EH (cell line): ENCODE measurements at places on chromosomes 2 and 18.
A peak's percentile ranks its signal among the peaks of the same experiment; 100 is the strongest.

GRCh38 chr2:80454628-80455027 is 150.1 kb upstream of the LRRTM1 start:
- no peak for DNase-seq

- DNase-seq = peak; percentile 23
Measured at GRCh38 chr18:25814841-25815458, 275.5 kb downstream of the SS18 start.

GRCh38 chr2:70191244-70191735 is 471 bp upstream of the C2orf42 start:
- no peak for DNase-seq

- DNase-seq = no peak
Measured at GRCh38 chr2:85385746-85386145, 24.4 kb downstream of the CAPG start.

GRCh38 chr2:120852200-120852815 is 116.6 kb downstream of the GLI2 start:
- DNase-seq = peak; percentile 22

DNA sequence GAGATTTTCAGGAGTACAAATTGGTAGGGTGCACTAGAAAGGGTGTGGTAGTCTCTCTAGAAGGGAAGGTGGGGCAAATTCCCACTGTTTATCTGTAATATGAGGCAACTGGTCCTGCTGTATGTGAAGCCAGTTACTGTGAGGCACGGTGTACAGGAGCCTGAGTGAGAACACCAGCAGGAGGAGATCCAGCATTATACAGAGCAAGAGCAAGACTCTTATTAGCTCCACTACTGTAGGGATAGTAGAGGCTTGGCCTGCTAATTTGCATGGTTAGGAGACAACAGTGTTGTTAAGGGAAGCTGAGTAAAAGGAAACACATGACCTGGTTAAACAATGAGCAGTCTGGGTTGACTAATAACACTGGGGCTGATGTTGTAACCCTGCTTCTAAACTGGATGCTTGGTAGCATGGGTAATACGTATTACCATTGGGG is 76.3 kb upstream of the WDSUB1 start:
- DNase-seq = peak; percentile 31

- DNase-seq = no peak
Measured at GRCh38 chr2:153299809-153300208, 178.8 kb downstream of the RPRM start.

GRCh38 chr2:174142290-174142689 is 106.0 kb downstream of the OLA1 start:
- no peak for DNase-seq

DNA sequence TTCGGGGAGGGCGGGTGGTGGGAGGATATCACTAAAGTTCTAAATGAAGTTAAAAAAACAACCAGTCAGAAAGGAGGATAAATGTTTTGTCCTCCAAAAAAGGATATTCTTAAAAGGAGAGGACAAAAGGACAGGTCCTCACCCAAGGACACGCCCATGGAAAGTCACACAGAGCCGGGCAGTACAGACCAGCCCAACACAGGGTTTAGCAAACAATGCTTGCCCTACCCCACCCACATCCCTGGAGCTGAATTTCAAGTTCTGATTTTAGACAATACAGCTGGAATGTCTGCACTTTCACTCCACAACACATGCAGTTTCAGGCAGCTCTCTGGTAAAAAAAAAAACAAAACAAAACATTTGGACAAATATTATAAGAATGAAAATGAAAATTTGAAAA is 67.9 kb downstream of the SLC9A4 start:
- no peak for DNase-seq

GRCh38 chr2:190382851-190383250 is 25.3 kb upstream of the MFSD6 start:
- DNase-seq = peak; percentile 49

DNA sequence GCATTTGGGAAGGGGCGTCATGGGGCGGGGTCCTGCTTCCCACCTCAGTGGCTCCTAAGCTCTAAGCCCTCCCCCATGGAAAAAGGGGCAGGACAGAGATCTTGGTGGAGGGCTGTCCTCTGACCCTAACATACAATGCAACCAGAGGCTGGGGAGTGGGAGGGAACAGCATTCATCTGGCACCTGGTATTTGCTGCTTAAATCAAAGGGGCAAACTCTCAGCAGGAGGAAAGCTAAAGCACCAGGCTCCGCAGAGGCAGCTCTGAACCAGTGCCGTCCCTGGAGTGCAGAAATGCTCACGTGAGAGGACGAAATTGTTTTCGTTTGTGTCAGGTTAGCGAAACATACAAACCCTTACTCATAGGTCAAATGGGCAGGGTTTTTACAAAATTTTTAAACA is 92.7 kb upstream of the PXDN start:
- DNase-seq = no peak

GRCh38 chr2:171908235-171908634 is 14.0 kb upstream of the HAT1 start:
- no peak for DNase-seq

DNA sequence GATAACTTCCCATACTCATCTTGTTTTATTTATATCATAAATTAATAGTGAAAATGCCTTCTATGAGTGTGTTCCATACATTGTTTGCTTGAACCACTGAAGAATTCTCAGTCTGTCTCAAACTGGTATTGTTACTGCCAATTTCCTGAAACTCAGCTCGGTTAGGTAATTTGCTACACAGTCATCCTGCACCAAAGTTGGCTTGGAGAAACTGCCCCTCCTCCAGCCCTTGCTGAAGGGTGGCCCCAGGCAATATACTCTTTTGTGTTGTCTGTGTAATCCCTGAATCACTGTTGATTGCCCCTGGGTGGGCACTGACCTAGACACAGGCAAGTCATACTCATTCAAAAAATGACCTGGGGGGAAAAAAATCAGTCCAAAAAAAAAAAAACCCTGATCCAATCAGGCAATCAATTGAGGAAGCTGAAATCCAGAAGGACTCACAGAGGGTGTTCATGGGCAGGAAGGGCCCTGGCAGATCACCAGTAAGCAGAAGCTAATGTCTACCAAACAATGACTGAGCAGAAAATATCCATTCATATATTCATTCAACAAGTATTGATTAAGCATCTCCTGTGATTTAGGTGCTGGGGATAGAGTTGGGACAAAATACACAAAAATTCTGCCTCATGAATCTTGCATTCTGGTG is 3.8 kb upstream of the SESTD1 start:
- DNase-seq = peak; percentile 75

DNA sequence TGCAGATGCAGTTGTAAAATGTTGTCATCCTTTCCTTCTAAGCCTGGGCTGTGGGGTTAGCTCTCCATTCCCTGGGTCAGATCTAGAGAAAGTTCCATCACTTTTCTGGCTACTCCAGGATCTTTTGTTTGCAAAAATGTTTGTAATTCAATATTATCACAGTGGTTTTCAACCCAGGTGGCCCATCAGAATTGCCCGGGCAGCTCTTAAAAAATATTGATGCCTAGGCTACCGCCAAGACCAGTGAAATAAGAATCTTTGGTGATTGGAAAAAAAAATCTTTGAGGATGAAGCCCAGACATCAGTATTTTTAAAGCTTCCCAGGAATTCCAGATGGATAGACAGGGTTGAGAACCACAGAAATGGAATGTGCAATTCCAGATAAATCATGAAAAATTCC is 232.5 kb upstream of the SPRED2 start:
- DNase-seq = peak; percentile 39

DNA sequence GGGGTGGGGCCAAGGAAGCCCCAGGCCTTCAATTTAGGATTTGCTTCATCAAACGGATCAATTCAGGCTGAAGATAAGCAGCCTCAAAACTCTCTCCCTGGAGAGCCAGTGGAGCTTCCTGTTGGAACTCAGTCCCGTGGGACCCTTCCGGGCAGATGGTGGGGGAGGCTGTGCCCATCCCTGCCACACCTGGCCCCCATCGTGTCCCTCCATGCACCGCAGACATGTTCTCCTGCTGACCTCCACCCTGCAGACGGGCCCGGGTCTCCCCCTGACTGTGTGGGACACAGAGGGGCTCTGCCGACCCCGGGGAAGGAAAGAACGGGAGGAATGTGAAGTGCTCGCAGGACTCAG is 144.2 kb downstream of the TPO start:
- no peak for DNase-seq

GRCh38 chr18:34694591-34695165 is 15.4 kb upstream of the DTNA start:
- DNase-seq = no peak

GRCh38 chr2:84613082-84613481 is 96.8 kb downstream of the DNAH6 start:
- DNase-seq = no peak

DNA sequence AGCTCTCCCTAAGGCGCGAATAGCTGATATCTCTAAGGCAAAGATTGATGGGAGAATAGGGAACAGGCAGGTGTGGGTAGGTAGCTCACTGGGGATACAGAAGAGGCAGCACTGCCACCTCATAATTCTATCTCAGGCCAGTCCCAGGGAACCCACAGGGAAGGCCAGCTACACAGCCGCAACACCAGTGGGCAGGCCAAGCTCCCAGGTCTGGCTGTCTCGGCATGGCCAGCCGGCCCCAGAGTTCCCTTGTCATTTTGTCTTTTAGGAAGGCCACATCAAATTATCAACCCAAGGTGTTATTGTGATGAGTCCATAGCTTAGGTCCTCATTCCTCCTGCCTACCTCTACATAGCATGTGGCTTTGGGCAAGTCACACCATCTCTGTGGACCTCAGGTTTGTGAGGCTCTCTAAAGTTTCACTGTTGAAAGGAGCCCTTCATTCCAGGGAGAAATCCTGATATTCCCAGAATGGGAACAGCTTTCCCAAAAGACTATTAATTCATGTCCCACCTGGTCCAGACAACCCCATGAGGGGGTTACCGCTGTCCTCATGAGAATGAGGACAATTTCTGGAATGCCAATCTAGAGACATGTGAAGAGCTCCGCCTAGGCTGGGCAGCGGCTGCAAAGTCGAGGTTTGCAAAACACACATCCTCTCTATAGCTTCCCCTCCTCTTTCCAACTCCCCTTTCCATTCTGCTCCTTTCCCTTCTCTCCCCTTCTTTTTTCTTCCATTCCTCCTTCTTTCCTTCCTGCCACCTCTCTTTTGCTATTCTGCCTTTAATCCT is 287.1 kb upstream of the ID2 start:
- no peak for DNase-seq

GRCh38 chr2:40034198-40034597 is 255.1 kb upstream of the THUMPD2 start:
- peak; percentile 82 for DNase-seq

- no peak for DNase-seq
Measured at GRCh38 chr2:169839954-169840746, 12.9 kb downstream of the UBR3 start.

GRCh38 chr2:39625193-39625926 is 40.4 kb upstream of the TMEM178A start:
- DNase-seq = peak; percentile 42

GRCh38 chr18:13625355-13625754 is 101.0 kb downstream of the FAM210A start:
- DNase-seq = no peak

- DNase-seq = no peak
Measured at GRCh38 chr2:146477383-146477782, 1367.4 kb upstream of the ACVR2A start.

DNA sequence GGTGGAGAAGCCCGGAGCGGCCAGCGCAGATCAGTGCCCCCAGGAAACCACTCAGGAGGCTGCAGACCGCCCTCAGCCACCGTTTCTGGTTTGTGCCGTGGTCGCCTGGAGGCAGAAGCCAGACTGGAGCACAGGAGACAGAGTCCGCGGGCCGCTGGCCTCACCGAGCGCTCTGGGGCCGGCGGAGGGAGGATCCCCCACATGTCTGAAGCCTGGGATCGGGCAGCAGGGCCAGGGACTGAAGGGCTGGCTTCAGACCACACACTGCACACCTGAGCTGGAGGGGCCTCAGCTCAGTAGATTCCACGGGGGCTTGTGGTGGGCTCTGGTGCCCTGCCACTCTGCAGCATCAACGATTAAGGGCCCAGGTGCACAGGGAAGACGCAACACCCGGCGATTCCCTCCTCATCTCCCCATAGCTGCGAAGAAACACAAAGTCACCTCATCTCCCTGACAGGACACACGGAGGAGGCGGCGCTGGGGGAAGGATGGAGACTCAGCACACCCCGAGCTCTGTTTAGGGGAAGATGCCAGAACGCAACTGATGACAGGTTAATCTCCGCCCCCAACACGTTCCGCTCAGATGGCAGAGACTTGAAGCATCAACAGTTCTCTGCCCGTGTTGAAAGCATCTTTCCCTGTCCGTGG is 408.1 kb downstream of the GALR1 start:
- DNase-seq = no peak

DNA sequence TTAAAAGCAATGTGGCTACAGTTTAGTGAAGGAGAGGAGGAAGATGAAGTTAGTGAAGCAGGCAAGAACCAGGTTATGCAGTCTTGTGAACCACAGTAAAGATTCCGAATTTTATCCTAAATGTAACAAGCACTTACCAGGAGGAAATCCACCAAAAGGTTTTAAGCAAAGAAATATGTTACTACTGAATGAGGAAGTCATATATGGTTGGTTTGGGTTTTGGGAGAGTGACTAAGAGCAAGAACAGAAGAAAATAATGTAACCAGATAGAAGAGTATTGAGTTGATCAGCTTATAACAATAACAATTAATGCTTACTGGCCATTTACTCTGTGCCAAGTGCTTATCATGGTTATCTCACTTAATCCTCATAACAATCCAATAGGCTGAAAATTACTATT is 1.9 kb downstream of the USP37 start:
- DNase-seq = no peak

GRCh38 chr18:28504066-28504465 is 327.1 kb upstream of the CDH2 start:
- peak; percentile 1 for DNase-seq

GRCh38 chr18:40367576-40367975 is 1587.5 kb upstream of the PIK3C3 start:
- DNase-seq = no peak

GRCh38 chr2:88221365-88221942 is 51.3 kb downstream of the THNSL2 start:
- DNase-seq = peak; percentile 13

GRCh38 chr2:113167115-113167932 is 6.4 kb upstream of the PSD4 start:
- DNase-seq = no peak

DNA sequence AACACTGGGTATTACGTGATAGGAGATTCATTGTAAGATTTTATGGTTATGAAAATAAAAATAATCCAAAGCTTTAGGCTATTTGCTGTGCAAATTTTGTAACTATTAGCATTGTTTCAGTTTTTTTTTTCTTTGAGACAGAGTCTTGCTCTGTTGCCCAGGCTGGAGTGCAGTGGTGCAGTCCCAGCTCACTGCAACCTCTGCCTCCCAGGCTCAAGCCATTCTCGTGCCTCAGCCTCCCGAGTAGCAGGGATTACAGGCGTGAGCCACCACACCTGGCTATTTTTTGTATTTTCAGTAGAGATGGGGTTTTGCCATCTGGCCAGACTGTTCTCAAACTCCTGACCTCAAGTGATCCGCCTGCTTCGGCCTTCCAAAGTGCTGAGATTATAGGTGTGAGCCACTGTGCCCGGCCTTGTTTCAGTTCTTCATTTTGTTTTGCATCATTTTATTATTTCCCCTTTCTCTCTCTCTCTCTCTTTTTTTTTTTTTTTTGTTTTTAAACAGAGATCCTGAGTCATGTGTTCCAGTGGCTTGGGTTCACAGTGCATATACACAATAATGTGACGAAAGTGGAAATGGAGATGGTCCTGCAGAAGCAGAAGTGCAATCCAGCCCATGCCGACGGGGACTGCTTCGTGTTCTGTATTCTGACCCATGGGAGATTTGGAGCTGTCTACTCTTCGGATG is 25.8 kb downstream of the CASP10 start:
- no peak for DNase-seq

- DNase-seq = no peak
Measured at GRCh38 chr2:62471816-62472215, 34.2 kb downstream of the TMEM17 start.

- peak; percentile 66 for DNase-seq
Measured at GRCh38 chr2:17757321-17757720, 3.4 kb downstream of the GEN1 start.

GRCh38 chr2:231640241-231640640 is 47.6 kb downstream of the TEX44 start:
- DNase-seq = no peak
